ENCODE measurements at places on chromosomes 6 and 20.

DNA sequence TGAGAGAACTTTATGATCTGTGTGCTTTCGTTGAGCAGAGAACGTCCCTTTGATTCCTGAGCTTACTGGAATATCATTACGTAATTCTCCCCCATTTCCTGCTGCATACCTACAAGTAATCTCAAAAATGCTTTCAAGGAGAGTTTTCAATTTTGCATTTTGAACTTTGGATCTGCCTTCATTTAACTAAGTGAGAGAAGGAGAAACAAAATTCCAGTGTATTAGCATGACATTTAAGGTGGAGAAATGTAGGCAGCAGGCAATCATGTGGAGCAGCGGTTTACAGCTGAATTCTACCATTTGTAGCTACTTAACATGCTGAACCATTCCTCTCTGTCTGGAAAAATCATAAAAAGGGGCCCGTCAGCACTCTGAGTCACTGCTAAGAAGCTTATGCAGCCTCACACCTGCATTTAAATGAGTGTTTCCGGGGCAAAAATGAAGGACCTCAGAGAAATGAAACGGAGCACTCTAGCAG lies 451.5 kb downstream of the PLCB1 start:
- no peak for DNase-seq

- no peak for DNase-seq
Measured at GRCh38 chr6:167668754-167669552, 157.8 kb upstream of the AFDN start.

- DNase-seq, result no peak
Measured at GRCh38 chr6:148491638-148492251, 149.1 kb downstream of the SASH1 start.

GRCh38 chr6:30135757-30136156 lies at the start of gene TRIM40:
Gene TRIM40 (plus strand): TSS chr6:30136140. CDS start chr6:30137037, 897 bp downstream.
- DNase-seq, result no peak

DNA sequence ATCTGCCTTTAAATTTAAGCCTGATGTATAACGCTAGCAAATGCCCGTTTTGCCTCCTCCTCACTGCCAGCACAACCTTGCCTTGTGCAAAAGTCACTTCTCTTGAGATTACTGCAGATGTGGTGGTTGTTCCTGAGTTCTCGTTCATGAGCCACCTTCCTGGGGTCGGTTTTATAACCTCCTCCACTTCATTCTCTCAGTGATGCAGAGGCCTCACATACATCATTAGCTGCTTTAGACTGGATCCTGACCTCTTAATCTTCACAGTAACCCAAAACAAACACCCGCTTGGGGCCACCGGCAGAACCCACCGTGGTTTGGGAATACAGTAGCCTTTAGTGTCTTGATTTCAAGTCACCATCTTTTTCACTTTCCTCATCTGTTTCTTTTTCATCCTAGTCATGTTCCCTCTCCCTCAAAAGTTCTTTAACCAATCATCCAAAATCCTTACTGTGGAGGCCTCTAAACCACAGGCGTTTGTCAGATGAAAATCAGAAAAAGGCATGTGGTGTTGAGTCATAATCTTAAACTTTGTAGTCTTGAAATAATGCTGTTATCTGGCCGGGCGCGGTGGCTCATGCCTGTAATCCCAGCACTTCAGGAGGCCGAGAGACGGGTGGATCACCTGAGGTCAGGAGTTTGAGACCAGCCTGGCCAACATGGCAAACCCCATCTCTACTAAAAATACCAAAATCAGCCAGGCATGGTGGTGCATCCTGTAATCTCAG lies 430.3 kb upstream of the SOX4 start:
- no peak for DNase-seq

GRCh38 chr6:79385893-79386292 lies 151.3 kb downstream of the LCA5 start:
- no peak for DNase-seq

DNA sequence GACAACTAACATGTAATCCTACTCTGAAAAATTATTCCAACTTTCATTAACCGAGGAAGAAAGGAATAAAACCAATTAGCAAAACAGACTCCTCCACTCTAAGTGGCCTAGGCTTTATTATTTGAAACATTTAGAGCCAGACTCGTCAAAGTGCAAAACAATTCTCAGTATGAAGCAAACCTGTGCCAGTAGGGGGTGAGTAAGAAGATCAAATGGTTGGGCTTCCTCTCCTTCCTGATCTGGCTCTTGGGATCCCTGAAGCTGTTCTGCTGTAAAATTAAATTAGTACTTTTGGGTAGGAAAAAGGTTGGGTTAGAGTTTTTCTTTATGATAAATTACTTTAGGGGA lies 177.6 kb upstream of the MAN1A1 start:
- no peak for DNase-seq

DNA sequence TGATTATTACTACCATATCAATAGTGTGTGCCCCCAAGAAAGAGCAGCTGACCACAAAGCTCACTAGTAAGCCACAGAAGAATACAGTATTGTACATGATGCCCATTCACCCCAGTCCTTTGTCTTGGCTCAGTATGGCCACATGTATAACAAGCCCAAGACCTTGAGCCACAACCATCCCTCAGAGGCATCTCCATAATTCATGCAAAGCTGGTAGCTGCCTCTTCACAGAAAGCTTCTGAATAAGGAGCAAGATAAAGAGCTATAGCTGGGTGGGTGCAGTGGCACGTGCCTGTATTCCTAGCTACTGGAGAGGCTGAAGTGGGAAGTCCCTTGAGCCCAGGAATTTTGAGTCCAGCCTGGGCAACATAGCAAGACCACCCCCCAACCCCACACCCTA lies 4.8 kb upstream of the BTN1A1 start:
- DNase-seq, result no peak

GRCh38 chr20:22985239-22985778 lies 49.8 kb upstream of the SSTR4 start:
- no peak for DNase-seq

DNA sequence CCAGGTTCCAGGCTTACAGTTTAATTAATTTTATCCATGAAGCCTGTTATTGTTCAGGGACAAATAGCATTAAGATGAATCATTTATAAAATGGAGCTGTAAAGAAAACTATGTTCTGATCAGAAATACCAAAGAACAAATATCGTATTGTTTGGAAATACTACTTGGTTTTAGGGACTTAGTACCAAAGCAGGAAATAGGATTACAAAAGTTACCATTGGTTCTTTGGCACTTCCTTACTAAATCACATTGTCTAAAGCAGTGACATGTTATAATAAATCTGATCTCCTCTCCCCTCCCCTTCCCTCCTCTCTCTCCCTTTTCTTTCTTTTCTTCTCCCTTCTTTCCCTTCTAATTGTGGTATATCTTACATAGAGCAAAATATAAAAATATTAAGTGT lies 29.6 kb downstream of the CRYBG1 start:
- no peak for DNase-seq

DNA sequence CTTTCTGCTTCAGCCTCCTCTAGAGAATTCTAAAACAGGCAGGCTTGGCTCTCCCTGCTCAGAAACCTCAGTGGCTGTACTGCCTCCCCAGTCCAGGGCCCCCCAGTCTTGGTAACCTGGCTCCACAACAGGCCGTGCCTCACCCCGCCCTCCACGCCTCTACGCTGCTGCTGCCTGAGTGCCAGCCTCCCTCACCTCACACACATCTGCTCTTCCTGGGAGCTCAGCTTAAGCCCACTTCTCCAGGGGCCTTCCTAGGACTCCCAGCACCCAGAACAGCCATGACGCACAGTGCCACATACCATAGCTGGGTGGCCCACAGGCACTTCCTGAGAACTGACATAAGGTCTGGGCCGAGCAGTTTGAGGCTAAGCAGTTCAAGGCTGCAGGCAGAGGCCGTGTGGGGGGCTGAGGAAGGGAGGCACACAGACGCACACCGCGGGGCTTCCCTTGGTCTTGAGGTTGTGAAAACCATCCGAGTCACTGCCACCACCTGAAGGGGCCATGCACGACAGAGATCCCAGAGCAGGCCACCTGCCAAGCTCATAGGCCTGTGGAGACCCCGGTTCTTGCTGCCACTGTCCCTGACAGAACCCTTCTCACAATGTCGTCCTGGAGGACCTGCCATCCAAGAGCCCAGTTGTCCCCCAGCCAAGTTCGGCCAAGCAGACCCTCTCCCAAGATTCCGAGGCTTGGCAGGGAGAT lies 42.6 kb downstream of the DSTN start:
- no peak for DNase-seq

DNA sequence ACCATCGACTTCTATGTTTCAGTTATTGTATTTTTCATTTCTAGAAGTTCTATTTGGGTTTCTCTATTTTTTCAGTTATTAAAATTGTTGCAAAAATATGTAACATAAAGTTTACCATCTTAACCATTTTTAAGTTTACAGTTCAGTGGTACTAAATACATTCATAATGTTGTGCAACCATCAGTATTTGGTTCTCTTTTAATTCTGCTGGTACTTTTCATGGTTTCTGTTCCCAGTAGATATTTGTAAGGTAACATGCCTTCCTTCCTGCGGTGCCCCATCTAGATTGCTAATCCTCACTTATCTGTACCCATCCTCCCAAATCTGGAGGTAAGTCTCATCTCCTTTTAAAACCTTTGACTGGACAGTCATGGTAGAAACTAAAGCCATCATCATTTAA lies 47.9 kb downstream of the TGM2 start:
- DNase-seq, result no peak

GRCh38 chr20:31699801-31700728 lies 22.6 kb downstream of the BCL2L1 start:
- no peak for DNase-seq

- no peak for DNase-seq
Measured at GRCh38 chr6:131139599-131139998, 4.3 kb downstream of the AKAP7 start.

GRCh38 chr20:19456595-19457395 lies 244.4 kb downstream of the SLC24A3 start:
- DNase-seq, result no peak

- DNase-seq, result no peak
Measured at GRCh38 chr20:8330319-8330784, 198.3 kb downstream of the PLCB1 start.

DNA sequence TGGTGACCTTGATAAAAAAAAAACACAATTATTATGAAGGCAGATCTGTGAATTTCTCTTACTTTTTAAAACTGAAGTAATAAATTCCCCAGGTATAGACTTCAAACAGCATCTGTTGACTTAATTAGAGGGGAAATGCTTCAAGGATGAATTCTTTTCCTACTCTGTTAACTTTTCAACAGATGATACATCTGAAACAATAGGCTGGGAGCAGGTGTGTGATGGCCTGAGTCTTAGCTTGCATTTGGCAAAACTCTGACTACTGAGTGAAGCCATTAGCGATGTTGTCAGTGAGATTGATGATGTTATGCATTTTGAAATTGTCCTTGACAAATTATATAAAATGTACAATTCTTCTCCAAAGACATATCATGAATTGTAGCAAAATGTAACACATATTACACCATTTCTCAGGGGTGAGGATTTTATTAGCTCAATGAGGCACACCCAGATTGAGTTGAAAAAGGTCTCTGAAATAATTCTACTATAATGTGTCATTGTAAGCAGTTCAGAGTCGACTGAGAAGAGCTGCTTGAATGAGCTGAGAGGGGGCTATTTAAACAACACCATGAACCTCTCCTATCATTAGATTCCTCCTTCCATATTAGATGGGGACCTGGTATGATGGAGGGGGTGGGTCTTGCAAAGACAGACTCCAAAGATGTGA lies 39.6 kb upstream of the OGFRL1 start:
- no peak for DNase-seq

DNA sequence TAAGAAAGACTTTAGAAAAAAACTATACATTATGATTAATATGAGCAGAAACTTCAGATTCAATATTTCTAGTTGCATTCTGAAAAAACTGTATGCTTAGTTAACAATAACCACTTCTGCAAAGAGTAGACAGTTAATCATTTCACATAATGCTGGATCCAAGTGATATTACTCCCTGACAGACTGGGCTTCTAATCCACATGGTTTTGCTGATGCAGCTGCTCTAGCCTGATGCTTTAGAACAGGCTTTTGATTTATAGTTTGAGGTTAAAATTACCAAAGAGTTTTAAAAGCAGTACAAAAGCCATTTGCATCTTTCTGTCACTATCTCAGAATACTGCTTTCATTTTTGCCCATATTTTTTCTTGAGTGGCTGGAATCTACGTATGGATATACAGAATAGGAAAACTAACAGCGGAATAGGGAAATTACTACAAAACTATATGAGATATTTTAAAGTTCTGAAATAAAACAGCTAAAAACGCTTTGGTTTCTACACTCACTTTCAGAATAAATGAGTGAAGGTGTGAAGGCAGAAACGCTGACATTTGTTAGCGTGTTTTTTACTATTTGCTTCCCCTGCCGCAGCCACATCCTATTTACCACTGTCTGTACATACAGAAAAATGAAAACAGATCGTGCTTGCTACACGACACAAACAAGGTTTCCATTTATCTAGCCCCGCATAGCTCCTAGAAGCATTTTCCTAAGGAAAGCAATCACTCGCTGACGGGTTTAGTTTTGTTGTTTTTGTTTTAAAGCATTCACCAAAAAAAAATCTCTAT lies 61.7 kb downstream of the METTL24 start:
- DNase-seq, result no peak

DNA sequence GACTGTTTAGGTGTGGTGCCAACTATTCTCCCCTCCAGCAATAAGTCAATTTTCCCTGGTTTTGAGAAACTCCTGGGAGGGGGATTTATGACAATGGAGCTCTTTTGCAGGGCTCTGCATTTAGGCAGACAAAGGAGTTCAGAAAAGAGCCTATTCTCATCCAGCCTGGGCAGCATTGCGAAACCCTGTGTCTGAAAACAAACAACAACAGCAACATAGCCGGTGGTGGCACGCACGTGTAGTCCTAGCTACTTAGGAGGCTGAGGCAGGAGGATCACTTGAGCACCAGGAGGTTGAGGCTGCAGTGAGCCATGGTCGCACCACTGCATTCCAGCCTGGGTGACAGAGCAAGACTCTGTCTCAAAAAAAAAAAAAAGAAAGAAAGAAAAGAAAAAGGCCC lies 6.4 kb downstream of the CLPS start:
- DNase-seq, result no peak

GRCh38 chr6:132063204-132063603 lies 112.0 kb upstream of the CCN2 start:
- DNase-seq, result no peak

- no peak for DNase-seq
Measured at GRCh38 chr6:166743406-166744222, 116.6 kb upstream of the RPS6KA2 start.

- DNase-seq, result peak; percentile 68
Measured at GRCh38 chr6:167826230-167826895, 348 bp upstream of the AFDN start.

DNA sequence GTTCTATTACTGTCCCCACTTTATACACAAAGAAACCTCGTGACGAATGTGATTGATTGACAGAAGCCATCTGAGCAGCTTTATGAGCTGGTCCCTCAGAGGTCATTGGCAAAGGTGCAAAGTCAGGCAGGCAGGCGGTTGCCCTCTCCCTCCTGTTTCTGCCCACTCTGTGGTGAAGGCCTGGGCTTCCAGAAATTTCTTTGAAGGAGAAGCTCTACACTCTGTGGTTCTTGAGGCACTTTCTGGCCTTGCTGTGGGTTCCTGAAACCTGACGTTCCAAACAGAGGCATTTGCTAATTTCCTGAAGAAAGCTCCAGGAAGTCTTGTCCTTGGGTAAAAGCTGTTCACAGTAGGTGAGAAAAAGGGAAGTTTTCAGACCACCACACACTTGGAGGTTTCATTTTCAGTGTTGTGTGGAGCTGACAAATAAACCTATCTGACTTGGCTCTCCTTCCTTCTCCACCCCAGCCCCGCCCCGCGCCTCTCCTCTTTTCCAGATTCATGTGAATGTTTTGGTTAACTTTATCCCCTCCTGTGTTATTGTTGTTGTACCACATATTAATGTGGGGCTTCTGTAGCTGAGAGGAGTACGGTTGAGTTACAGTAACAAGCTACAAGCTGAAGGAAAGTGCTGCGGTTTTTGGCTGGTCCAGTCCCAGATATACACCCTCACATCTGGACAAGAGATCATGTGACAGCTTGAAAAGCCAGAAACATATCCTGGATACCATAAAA lies 274.1 kb downstream of the CLIC5 start:
- DNase-seq, result no peak

Data from NCI-H2171 (cell line).